Activated CD8-positive, alpha-beta memory T cell treated with anti-CD3 and anti-CD28 coated beads, Interleukin-2, amount 50 U/mL, for 48 hours (primary cell): ENCODE measurements at places on chromosomes 7 and 10.

- no peak for DNase-seq
Observed at GRCh38 chr10:124621637-124622036, 122.5 kb downstream of the FAM53B start.

- no peak for DNase-seq
Observed at GRCh38 chr10:3857318-3857717, 72.3 kb upstream of the KLF6 start.

- no peak for DNase-seq
Observed at GRCh38 chr7:128705891-128706333, 33.2 kb upstream of the CALU start.

DNA sequence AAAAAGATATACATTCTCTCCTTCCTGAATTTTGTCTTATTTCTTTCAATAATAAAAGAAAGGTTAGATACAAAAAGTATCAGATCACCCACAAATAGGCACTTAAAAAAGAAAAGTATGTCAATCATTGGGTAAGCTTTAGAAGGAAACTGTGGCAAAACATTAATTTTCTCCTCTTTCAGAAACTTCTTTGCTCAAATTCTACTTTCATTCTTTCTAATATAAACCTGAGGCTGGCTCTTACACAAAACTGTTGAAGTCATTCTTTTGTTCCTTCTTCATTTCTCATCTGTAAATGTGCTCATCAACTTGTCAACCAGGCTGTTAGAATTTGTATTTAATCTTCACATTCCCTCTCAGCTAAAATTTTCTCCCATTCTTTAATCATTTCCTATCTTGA is 124.6 kb downstream of the LRRN3 start:
- DNase-seq = no peak

DNA sequence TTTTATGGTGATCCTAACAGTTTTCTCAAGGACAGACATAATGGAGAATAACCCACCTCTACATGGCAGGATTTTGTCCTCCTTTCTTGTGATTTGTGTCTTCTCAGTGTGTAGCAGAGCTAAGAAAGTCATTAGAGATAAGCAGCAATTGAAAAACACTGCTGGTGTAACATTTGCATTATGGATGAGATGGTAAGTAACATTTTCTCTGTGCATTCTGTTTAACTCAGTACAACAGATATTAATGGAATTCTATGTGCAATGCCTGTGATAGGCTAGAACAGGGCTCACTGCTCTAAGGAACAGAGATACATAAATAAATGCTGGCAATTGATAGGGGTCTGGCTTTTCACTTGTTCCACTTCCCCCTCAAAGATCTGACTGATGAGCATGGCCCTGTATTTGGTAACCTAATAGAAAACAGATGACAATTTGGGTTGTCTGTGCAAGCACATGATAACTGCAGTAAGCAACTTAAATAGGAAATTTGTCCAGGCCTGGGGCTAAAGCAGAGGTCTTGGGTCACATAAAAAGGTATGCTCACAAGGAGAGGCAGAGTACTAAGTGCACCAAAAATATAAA is 560.3 kb upstream of the POM121L12 start:
- no peak for DNase-seq

DNA sequence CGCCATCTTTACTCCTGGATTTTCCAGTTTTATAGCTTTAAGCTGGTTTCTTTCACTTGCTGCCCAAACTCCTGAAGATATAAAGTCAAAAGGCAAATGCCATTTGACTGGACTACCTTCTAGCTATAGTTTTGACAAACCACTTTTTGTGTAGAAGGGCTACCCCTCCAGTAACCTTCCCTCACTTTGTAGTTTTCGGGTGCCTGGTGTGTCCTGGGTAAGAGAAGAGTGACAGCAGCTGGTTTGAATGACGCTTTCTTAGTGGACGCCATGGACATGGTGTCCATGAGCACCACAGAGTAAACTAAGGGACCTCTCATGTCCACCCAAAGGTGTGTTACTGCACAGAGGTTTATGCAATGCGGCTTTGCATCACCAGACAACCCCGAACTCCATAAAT is 21.2 kb upstream of the PITRM1 start:
- DNase-seq = no peak

DNA sequence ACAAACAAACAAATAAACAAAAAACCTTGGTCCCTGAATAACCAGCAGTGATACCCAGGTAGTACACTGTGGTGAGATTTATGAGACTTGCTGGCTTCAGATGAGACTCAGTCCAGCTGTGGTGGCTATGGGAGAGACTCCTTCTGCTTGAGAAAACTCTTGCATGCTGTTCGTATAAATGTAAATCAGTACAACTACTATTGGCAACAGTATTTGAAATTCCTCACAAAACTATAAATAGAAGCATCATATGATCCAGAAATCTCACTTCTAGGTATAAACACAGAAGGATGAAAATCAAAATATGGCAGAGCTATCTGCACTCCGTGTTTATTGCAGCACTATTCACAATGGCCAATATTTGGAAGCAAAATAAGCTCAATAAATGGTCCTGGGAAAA is 692.1 kb downstream of the PCDH15 start:
- no peak for DNase-seq

DNA sequence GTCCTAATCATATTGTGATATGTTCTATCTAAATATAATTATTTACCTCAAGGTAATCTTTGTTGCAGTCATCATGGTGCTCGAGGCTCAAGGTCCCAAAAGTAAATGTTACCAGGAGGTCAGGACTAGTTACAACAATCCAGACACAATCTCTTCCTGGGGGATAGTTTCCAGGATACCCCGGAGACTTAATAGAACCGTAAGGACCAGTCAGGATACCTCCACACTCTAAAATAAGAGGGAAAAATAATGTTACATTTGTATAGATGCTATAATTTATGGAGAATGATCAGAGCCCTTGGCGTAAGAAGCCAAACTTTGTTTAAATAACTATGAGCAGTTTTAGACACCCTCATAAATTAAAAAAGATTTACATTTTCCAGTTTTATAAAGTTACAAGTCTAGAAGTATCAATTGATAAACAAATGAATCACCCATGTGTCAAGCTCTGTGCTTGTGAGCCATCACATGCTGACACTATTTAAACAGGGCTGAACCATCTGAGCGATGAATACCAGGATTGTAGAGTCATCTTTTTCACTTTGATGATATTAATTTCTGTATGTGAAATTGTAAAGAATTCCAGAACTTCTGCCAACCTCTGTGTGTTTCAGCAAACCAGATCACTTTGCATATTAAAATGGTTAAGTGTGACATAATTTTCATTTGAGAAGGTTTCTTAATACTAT is 41.3 kb downstream of the CUBN start:
- DNase-seq = no peak

DNA sequence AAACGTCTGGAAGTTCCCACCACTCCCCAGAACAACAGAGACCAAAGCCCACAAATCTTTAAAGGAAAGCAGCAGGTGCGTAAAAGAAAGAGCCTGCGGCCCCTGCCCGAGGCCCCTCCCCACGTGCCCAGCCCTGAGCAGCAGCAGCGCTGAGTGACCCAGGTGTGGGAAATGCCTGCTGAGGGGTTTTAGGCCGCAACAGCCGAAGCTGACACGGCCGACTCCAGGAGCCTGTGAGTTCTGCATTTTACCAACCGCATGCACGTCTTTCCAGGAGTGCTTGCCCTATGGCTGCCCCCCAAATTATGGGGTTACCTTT is 1.6 kb upstream of the KNDC1 start:
- DNase-seq = no peak

DNA sequence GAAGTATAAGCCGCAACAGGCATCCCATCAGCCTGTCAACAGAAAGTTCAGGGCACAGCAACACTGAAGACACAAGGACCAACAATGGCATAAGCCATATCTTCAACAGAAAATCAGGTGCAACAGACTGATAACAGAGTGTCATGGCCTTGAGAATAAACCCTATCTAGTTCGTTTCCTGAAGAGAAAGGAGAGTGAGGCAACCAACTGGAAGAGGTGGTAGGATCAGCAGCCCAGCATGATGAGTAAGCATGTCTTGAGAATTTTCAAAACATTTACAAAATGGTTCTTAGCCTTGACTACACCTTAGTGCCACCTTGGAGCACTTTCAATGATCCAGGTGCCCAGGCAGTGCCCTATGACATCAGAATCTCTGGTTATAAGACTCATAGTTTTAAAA is 290.2 kb upstream of the SEMA3C start:
- DNase-seq = no peak

- no peak for DNase-seq
Observed at GRCh38 chr10:69269761-69270160, 8.5 kb upstream of the HK1 start.
